ENCODE measurements at places on chromosomes 16 and 17.

GRCh38 chr17:48615963-48616716 is 1.0 kb upstream of the HOXB8 start:
- no peak for DNase-seq

GRCh38 chr16:10579575-10579964 is 828 bp downstream of the EMP2 start:
- DNase-seq, result no peak

DNA sequence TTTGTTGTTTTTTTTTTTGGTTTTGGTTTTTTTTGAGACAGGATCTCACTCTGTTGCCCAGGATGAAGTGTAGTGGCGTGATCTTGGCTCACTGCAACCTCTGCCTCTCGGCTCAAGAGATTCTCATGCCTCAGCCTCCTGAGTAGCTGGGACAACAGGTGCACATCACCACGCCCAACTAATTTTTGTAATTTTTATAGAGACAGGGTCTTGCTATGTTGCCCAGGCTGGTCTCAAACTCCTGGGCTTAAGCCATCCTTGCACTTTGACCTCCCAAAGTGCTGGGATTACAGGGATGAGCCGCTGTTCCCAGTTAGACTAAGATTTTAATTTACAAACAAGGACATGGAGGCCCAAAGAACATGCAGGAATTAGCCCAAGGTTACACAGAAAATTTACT is 91.8 kb upstream of the NOL11 start:
- no peak for DNase-seq

DNA sequence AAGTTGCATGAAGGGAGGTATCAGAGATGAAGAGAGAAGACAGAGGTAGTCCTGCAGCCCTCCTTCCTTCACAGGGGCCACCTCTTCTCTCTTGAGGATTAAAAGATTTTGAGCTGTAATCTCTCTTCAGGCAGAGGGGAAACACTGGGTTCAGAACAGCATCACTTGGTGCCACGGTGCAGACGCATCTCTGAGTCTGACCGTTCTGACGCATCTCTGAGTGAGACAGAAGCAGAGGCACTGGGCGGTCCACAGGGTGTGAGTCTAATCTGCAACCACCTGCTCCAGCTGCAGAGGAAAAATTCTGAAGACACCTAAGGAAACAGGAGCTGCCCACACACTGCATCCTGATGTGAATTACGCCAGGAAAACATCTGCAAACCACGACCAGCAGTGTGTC is 5.3 kb upstream of the KRT37 start:
- no peak for DNase-seq

DNA sequence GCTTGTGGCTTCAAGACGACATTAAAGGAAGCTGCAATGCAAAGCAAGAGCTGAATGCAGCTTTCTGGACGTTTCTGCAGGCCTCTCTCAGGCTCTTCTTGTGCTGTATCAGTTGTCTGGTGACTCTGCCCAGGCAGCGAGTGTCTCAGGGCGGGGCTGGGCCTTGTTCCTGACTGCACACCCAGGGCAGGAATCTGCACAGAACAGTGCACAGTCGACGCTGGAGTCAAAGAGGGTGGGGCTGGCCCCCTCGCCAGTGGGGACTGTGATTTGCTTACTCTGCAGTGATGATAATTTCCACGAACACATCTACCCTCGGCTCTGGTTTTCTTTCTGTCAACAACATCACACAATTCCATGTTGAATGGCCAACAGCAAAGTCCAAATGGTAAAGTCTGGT is 60.7 kb downstream of the IRF8 start:
- no peak for DNase-seq

DNA sequence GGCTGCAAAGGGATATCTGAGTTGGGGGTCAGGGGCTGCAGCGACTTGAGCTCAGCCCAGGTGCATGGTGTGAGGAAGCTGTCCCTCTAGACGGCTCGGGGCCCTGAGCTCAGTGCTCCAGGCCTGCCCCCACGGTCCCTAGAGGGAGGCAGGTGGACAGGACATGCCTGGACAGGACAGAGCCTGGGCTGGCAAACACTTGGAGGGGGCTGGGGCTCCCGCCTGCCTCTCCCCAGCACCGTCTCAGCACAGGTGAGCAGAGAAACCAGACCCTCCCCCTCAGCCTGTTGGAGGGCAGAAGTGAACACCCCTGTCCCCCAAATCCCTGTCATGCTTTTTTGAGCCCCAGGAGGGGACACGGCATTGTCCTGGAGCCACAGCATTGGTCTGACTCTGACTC is 11.4 kb upstream of the SLC38A10 start:
- no peak for DNase-seq

DNA sequence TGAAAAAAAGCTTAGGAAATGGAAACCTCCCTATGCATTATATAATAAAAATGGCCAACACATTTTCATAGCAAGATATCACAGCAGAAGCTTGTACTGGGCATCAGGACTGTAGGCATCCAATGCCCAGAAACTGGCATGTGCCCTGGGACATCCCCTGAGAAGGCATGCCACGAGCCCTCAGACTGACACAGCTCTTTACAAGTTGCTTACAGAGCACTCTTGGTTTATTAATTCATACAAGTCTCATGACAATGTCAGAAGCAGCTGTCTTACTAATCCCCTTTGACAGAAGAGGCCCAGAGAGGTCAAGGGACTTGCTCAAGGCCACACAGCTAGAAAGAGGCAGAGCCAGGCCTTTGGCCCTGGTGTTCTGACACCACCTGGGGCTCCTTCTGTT is 5.6 kb upstream of the CCL2 start:
- no peak for DNase-seq

DNA sequence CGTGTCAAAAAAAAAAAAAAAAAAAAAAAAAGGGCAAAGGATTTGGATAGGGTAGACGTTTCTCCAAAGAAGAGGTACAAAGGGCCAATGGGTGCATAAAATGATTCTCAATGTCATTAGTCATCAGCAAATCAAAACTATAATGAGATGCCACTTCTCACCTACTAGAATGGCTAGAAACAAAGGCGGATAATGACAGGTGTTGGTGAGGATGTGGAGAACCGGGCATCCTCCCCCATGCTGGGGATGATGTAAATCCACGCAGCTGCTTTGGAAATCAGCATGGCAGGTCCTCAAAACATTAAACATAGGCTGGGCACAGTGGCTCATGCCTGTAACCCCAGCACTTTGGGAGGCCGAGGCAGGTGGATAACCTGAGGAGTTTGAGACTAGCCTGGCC is 9.4 kb downstream of the ITGAX start:
- no peak for DNase-seq

DNA sequence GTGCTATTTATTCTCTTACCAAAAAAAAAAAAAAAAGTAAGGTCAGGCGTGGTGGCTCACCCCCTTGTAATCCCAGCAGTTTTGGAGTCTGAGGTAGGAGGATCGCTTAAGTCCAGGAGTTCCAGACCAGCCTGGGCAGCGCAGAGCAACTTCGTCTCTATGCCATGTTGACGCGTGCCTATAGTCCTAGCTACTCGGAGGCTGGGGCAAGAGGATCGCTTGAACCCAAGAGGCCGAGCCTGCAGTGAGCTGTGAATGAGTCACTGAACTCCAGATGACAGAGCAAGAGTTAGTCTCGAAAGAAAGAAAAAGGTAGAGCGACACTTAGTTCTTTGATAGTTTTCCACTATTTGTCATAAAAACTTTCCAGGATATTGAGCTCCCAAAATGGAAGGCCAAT is 1.4 kb upstream of the TENT4B start:
- no peak for DNase-seq

- DNase-seq, result no peak
Observed at GRCh38 chr17:82668631-82669099, 20.4 kb upstream of the WDR45B start.

GRCh38 chr17:66437476-66438026 is 135.1 kb downstream of the PRKCA start:
- no peak for DNase-seq

DNA sequence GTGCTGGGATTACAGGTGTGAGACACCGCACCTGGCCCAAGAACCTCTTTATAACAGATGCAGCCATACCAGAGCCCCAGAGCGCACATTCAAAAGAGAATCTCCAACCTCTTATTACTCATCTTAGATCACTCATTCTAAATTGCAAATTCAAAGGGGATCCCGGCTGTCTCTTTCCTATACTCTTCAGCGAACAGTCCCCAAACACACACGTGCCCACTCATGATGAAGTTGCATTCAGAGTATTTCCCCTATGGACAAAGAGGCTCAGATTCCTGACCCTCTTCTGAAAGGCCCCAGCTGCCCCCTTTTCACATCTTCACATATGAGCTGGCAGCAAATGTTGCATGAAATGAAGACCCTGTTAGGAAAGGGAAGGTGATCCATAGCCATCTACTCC is 22.5 kb upstream of the ABR start:
- no peak for DNase-seq

GRCh38 chr16:53048139-53048915 is 4.4 kb downstream of the CHD9NB start:
- no peak for DNase-seq

DNA sequence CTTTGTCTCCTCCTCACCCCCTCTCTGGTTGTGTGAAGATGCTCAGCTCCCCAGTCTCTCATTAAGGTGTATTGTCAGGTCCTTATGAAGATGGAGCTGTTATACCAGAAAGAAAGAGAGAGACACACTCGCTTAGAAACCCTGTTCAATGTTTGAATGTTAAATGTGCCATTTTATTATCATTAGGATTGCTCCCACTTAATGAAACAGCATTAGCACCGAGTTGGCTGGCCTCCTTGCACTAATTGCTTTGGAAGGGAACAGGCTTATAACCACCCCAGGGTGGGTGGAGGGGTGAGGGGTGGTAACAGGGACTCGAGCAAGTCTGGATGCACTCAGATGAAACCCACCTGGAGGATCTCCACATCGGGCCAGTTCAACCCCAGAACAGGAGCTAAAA is 14.4 kb downstream of the PIPOX start:
- no peak for DNase-seq

- DNase-seq, result no peak
Observed at GRCh38 chr16:6615636-6616035, 717.0 kb upstream of the RBFOX1 start.

DNA sequence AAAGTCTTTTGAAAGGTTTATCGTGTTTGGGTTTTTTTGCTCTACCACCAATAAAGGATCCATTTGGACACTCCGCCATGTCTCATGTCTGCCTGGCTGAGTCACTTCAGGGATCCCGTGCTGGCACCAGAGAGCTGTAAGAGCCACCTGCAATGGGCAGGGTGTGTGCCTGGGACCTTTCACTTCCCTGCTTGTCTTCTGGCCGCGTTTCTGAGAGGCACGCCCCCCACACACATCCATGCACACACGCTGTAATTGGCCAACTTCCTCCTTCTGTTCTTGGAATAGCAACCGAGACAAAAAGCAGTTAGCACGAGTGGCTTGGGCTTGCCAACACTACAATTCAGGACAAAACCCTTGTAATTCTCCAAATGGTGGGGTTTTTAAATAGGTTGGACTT is 9.8 kb upstream of the SOST start:
- DNase-seq, result no peak

GRCh38 chr17:79707931-79708891 is 22.5 kb upstream of the ENPP7 start:
- no peak for DNase-seq

DNA sequence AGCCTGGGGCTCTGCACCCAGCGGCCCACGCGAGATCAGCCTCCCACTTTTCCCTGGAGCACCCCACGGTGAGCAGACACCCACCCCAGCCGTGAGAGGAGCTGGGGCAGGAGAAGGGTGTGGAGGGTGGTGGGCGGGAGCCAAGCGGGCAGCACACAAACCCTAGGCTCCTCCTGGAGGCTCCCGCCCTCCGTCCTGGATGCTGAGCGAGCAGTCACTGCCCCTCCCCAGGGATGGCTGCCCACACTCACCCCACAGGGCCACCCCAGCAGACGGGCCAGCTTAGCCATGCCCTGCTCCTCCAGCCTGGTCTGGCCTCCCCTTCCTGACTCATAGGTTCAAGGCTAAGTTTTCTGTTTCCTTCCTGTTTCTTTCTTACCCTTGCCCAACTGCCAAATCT is 15.7 kb upstream of the ABCC3 start:
- DNase-seq, result no peak

DNA sequence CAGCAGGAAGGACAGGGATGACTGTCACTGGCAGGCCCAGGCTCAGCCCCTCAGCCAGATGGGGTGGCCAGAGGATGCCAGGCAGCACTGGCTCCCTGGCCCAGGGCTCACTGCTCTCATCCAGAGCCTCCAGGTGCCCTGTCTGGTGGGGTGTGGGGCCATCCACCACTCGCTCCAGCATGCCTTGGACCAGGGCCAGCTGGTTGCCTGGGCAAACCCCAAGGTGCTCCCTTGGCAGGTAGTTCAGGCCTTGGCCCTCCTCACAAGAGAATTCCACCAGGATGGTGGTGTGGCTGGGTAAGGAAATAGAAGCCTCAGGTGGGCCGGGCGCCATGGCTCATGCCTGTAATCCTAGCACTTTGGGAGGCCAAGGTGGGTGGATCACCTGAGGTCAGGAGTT is 29.4 kb downstream of the LGALS9 start:
- DNase-seq, result no peak

GRCh38 chr17:82204831-82205719 is 7.6 kb downstream of the CCDC57 start:
- no peak for DNase-seq

- DNase-seq, result no peak
Observed at GRCh38 chr16:13453938-13454553, 465.9 kb upstream of the ERCC4 start.

DNA sequence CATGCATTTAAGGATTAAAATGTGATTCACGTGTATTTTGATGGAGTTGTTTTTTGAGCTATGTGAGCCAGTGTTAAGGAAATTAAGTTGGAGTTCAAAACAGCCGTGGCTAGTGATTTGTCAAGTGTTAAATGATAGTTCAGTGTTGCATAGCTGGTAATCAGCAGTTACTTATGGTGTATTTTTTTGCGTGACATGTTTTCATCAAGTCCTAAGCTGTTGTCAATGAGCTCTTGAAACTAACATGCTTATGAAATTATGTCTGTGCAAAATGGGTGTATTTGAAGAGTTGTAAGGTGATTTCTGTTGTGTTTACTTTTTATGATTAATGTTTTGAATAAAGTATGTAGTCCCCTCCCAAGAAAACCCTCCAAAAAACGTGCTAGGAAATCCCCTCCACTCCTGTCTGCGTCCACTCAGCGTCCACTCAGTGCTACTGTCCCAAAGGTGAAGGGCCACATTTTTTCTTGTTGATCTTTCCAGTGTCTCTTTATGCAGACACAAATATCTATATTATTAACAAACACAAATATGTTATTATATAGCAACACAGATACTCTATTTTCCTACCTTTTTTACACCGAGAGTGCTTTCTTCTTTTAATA is 30.0 kb downstream of the USP10 start:
- DNase-seq, result no peak

DNA sequence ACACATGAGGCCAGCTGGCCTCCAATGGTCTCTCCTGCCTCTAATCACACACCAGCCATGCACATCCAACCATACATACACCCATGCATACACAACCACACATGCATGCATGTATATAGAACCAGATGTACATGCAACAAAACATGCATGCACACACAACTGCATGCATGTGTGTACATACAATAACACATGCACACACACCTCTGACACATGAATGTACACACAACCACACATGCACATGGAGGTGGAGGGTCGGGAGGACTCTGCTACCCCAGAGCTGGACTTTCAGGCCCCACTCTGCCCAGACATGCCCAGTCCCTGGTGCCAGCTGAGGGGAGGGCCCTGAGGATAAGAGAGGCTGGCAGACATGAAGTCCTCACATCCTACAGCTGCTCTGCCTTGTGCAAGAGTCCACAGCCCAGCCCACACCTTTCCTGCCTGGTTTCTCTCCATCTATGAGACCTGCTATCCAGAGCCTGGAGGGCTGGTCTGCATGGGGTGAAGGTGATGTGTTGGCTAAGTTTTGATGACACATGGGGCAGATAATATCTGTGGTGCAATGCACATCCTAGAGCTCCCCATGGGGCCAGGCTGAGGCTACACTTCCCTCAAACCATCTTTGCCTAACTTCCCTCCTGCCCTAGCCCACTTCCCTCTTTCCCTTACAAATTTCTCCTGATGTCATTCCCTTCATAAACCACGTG is 50.9 kb upstream of the SDK2 start:
- DNase-seq, result no peak

All from GM04503 (cell line).